ENCODE measurements at places on chromosomes 6 and 20.
A peak's percentile ranks its signal among the peaks of the same experiment; 100 is the strongest.

DNA sequence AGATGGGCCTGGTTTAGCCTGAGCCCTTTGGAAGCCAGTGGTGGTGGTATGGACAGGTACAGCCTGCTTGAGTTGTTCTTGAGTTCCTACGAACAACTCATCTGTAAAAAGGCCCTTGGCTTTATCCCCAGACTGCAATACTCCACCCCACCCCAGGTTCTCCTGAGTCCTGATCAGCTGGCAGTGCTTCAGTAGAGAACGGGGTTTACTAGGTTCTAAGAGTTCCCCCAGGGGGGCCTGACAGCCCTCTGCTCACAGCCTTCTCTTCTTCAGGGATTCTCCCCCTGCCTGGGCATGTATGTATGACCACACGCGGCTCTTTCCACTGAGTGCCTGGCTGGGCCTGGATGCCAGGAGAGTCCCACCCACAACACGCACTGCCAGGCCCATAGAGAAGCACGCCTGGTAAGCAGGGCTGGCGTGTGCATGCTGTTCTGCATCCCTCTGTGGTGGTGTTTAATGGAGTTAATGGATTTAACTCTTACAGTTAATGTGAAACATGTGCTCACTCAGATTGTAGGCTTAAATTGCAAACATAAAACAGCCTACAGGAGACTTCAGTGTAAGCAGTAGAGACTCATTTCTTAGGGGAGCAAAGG is 44.3 kb upstream of the SLC4A11 start:
- no peak for DNase-seq

GRCh38 chr6:24329022-24329421 is 28.8 kb downstream of the DCDC2 start:
- no peak for DNase-seq

GRCh38 chr6:106249658-106250057 is 75.9 kb downstream of the ATG5 start:
- no peak for DNase-seq

GRCh38 chr20:38156888-38157634 is 8.0 kb downstream of the TGM2 start:
- peak; percentile 42 for DNase-seq

GRCh38 chr6:71855406-71855805 is 30.9 kb upstream of the RIMS1 start:
- DNase-seq: peak; percentile 16

DNA sequence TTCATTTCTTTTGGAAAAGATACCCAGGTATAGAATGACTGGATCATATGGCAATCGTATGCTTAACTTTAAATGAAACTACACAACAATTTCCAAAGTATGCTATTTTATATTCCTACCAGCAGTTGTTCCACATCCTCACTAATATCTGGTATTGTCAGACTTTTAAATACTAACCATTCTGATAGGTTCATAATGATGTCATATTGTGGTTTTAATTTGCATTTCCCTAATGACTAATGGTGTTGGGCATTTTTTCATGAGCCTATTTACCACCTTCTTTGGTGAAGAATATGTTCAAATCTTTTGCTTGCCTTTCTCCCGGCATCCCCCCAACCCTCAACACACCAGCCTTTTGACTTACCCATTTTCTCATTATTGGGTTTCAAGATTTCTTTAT is 96.2 kb upstream of the HMGN3 start:
- no peak for DNase-seq

- no peak for DNase-seq
Measured at GRCh38 chr20:16707674-16708073, 22.2 kb upstream of the SNRPB2 start.

- peak; percentile 10 for DNase-seq
Measured at GRCh38 chr6:124226396-124226795, 422.7 kb downstream of the NKAIN2 start.

GRCh38 chr6:110656492-110656891 is 158.8 kb downstream of the CDK19 start:
- DNase-seq: no peak

GRCh38 chr6:137715589-137716045 is 151.4 kb upstream of the TNFAIP3 start:
- DNase-seq: no peak

DNA sequence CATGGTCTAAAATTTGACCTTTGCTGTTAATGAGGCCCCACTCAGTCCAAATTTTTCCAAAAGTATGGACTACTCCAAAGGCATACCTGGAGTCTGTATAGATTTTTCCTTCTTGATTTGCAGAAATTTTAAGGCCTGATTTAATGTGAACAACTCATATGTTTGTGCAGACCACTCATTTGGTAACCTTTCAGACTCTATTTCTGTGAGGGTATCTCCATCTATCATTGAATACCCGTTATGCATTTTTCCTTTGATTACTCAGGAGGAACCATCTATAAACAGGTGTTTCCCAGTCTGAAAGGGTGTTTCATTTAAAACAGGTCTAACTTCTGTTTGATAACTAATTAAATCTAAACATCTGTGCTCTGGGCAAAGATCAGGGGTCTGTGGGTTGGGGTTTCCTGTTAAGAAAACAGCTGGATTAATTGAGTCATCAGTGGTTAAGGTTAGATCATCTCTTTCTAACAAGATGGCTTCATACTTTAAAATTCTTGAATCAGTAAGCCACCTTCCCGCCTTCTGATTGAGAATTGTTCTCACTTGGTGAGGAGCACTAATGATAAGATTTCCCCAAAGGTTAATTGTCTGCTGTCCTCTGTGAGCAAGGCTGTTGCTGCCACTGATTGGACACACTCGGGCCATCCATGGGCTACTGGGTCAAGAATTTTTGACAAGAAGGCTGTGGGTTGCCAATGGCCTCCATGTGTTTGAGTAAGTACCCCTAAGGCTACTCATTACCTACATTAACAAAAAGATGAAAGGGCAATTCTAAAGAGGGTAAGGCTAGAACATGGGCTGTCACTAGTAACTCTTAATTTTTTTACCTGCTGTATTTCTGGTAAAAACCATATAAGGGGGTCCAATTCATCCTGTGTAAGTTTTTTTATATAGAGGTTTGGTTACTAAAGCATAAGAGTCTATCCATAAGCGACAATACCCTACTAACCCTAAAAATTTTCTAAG is 24.1 kb downstream of the HLA-B start:
- no peak for DNase-seq

DNA sequence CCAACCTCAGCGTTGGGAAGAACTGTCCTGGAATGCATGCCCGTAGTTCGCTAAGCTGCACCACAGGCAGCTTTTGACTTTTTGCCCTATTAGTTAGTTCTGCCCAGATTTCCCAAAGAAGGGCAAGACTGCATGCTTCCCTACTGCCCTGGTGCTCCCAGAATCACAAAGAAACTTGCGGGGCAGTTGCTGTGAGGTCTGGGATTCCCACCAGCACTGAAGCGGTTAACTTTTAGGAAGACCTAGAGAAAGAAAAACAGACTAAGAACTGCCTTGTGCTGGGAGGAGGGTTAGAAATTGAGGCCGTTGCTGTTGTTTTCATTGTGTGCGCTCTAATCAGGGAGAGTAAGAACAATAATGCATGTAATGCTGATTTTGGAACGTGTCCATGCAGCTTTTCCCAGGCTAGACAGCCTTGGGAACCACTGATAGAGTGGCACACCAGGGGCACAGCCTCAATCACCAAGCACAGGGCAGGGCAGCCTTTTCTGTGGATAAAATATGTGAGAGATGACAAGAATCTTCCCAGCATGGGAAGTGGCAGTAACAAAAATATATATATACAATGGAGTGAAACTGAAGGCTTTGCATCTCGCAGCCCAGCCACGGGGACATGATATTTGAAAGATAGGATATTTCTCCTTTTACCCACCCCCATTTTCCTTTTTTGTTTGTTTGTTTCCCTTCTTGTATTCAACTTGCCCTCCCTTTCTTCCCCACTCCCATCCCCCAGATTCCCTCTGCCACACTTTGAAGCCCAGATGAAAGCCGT is 137.7 kb upstream of the HEY2 start:
- no peak for DNase-seq

GRCh38 chr6:142207265-142207877 is 60.3 kb downstream of the VTA1 start:
- DNase-seq: peak; percentile 45

DNA sequence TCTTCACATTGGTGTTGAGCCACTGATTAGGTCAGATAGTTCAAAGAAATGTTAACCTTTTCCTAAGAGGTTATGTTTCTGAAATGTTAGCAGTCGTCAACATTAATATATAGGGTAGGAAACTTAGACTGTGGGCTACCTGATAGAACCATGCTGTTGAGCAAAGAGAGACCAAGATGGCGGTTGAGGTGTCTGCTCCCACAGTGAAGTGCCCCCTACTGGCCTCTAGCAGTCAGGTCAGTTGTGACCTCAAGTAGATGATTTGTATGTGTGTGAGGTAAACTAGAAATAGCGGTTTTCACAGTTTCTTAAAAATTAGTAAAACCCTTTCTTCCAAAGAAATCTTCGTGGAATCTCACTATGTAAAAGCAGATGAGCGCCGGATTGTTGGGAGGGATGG is 40.3 kb downstream of the MTHFD1L start:
- no peak for DNase-seq

DNA sequence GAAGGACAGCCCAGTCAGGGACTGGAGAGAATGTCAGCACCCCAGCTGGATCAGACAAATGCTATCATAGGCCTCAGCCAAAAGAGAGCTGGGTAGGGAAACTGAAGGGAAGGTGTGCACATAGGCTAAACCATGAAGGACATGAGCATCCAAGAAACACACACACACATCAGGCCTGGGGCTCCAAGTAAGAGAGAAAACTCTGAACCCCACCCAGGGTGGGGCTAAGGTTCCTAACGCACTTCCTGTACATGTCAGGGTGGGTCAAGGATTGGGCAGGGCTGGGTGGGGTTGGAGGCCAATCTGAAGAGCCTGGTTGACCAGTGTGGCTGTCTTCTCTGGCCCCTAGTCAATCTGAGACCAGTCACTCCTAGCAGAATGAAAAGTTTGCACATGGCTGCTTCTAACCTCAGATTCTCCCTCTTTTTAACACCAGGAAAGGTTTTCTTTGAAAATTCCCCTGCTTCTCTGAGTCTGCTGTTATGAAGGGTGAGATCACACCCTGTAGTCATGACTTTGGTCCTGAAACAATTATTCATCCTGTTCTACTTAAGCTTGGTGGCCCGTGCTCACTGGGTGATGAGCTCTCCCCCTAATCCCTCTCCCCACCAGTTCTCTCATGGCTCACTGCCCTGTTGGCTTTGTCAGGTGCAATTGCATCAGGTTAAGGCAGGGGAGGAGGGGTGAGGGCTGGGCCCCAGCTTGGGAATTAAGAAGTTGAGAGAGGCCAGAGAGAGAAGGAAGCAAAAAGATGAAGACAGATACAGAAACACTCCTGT is 88.4 kb downstream of the MAFB start:
- DNase-seq: no peak

DNA sequence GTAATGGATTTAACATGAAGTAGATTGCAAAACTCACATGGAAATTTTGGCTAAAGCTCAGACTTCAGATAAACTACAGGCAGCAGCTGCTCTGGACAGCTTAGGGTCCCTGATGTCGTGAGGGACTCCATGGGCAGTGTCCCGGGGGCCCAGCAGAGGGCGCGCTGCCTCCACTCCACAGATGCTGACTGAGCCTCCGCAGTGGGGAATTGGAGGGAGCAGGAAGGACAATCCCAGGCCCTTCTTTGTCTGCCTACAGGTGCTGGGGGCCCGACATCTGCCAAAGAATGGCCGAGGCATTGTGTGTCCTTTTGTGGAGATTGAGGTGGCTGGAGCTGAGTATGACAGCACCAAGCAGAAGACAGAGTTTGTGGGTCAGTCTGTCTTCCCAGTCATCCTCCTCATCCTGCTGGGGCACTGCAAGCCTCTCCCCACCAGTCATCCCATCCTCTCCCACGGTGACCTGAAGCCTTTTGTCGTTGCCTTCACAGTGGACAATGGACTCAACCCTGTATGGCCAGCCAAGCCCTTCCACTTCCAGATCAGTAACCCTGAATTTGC is 35.9 kb downstream of the PLCG1 start:
- peak; percentile 77 for DNase-seq

GRCh38 chr6:151609146-151609902 is 115.5 kb downstream of the CCDC170 start:
- DNase-seq: no peak

GRCh38 chr6:25192590-25193459 is 86.3 kb upstream of the CARMIL1 start:
- DNase-seq: peak; percentile 46

GRCh38 chr6:137259349-137259748 is 40.2 kb upstream of the IFNGR1 start:
- DNase-seq: peak; percentile 20

DNA sequence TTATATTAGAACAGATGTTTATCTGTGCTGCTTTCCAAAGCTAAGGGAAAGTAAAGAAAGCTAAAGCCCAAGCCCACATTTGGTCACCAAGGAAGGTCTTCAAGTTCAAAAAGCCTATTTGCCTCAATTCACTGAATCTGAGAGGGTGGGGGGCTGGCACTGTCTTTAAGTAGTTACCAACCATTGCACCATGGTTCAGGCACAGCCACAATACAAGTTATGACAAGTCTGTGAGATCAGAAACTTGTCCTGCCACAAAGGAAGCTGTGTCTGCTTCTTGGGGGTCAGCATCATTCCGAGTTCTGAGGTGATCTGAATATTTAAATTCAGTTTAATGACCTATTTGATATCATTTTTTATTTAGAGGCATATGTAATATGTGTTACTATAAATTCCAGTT is 78.3 kb upstream of the OPRM1 start:
- DNase-seq: no peak

DNA sequence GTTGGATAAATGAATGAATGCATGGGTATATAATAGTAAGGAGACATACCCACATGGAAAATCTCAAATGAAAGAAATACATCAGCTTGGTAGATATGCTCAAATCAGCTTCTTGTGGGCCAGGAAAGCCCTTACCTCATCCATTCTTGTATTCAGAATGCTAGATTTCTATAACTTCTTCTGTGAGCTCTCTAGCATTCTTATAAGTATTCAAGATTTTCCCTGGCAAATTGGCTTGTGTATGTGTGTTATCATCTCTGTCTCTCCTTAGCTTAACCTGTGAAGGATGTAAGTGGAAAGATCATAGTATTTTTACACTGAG is 100.8 kb downstream of the OR2B2 start:
- DNase-seq: no peak

- DNase-seq: no peak
Measured at GRCh38 chr20:24741493-24742072, 207.5 kb upstream of the CST7 start.

DNA sequence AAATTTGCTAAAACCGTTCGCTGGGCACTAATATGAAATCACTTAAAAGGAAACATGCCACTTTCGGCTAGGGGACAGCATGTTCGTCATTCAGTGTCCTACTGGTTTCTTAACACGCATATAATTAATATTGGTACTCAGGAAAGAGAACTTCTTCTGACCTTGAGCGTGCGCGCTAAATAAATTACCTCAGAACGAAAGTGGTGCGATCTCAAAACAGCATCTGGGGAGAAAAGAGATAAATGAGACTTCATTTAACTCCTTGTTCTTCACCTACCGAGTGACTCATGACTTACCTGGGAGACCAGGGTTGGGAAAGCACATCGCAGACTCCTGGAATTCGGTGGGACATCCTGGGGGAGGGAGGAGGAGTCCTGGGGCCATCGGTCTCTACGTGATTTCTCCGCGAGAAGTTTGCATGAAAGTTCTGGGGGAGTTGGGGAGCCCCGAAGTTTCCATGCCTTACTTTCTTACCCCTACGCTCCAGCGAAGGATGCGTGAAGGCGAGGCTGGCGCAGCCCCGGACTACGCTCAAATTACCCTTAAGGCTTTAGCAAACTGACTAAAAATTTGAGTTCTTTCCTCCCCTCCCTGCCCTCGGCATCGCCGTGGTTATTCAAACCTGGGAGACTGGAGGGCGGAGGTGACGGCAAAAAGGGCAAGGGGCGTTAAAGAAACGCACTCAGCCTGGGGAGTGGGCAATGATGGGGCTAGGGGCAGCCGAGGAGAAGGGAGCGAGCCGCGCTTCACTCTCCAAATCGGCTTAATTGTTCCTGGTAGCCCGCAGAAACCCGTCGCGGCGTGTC is 1.1 kb upstream of the BEND6 start:
- DNase-seq: peak; percentile 26

Data from urothelium cell line (cell line).